Suprapubic skin (tissue), 4 donors: ENCODE measurements at places on chromosomes 1 and 21. TPM values are rescaled to one million over a fixed set of nuclear protein-coding genes. Genes with fewer than 3 reads are reported as not detected.

The LAD1 gene
- 175 TPM for total RNA-seq

The MAGOH gene
- total RNA-seq = 52.3 TPM

- DNase-seq = no peak
Observed at GRCh38 chr1:1394116-1394515, 5.0 kb downstream of the CCNL2 start.

GRCh38 chr1:193543259-193543658 is 356.8 kb upstream of the B3GALT2 start:
- no peak for DNase-seq

GRCh38 chr1:236395947-236396664 is 2.0 kb downstream of the EDARADD start:
- no peak for DNase-seq

GRCh38 chr1:154386643-154387352 is 18.3 kb upstream of the IL6R start:
- no peak for DNase-seq

GRCh38 chr1:39034114-39034654 is 8.0 kb downstream of the NDUFS5 start:
- no peak for DNase-seq

DNA sequence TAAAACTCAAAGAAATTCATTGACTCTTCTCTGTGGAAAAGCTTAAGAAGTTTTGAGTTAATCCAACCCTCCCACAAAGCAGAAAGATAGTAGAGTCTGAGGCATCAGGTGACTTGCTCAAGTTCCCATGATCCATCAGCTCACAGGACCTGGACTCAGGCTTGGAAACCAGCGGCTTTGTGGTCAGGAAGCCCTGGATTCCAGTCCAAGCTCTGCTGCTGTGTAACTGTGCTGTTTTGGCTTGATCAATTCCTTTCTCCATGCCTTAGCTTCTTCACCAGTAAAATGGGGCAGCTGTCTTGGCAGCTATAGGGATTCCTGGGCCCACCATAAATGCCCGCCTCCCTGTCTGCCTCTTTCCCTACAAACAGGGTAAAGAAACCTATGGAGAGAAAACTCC is 180.2 kb downstream of the HIVEP3 start:
- DNase-seq = no peak

DNA sequence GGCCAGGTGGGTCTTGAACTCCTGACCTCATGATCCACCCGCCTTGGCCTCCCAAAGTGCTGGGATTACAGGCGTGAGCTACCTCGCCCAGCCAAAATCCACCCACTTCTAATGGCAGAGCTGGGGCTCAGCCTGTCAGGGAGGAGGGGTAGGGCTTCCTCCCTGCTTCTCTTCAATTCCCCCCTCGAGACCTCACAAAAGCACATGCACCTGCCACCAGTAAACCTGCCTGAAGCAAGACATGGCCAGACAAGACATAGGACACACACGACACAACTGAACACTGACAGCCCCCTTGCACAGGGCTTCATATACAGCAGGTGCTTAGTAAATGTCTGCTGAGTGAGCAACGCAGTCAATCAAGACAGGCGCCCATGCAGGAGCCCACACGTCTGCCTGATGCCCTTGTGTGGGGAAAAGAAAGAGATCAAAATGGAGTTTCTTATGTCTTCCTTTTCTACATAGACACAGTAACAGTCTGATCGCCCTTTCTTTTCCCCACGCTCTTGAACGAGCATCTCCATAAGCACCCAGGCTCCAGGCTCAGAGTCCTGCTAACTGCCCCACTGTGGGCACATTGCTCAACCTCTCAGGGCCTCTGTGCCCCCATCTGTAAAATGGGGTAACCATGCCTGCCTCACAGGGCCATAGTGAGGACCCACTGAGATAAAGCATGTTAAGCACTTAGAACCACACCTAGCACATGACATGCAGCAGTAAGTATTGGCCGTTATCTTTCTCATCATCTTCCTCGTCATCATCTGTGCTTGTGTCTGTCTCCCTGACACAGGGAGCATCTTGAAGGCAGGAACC is 8.8 kb downstream of the SDC3 start:
- no peak for DNase-seq

DNA sequence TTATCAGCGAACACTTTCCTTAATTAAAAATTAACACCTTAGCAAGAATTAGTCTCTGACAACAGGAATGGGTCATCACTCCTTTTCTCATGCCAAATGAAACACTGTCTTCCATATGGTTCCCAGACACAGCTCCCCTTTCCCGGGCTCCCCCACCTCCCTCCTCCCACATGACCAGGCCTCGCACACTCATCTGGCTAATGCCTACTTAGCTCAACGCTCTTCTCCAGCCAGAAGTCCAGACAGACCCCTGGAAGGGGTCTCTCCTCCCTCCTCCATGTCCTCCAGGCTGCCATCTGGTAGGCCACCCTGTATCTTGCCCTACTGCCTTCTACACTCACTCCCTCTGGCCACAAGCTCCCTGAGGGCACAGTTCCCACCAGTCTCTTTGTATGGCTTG is 39.9 kb downstream of the KCNC4 start:
- no peak for DNase-seq

- DNase-seq = no peak
Observed at GRCh38 chr1:34794790-34795180, 2.0 kb downstream of the GJA4 start.
